PC-3 (cell line): ENCODE measurements at places on chromosomes 6 and 20.

DNA sequence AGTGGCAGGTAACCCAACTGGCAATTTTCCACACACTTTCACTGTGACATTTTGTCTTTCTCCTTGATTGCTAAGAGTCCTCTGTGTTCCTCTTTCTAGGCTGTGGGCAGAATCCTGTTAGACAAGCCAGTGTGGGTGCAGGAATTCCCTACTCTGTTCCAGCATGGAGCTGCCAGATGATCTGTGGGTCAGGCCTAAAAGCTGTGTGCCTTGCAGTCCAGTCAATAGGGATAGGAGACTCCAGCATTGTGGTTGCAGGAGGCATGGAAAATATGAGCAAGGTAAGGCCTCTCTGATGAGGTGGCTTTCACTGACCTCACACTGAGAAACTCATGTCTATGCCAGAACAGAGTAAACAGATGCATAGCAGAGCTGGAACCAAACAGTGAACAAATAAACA is 5.1 kb downstream of the ACAT2 start:
- no peak for DNase-seq

DNA sequence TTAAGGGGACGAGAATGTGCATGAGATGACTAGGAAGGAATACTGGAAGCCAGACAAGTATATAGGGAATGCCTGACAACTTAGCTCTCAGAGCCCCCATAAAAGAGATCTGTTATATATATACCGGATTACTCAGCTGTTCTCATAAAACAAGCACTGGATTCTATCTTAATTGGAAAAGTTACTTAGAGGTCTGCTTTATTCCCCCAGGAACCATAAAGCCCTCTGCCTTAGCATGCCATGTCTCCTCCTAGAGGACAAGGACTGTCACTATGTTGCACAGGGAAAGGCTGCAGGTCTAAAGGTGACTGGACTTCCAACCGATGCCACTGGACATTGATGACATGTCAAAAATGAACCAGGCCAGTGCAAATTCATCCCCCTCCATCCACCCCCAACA is 6.4 kb downstream of the EXOC2 start:
- no peak for DNase-seq

DNA sequence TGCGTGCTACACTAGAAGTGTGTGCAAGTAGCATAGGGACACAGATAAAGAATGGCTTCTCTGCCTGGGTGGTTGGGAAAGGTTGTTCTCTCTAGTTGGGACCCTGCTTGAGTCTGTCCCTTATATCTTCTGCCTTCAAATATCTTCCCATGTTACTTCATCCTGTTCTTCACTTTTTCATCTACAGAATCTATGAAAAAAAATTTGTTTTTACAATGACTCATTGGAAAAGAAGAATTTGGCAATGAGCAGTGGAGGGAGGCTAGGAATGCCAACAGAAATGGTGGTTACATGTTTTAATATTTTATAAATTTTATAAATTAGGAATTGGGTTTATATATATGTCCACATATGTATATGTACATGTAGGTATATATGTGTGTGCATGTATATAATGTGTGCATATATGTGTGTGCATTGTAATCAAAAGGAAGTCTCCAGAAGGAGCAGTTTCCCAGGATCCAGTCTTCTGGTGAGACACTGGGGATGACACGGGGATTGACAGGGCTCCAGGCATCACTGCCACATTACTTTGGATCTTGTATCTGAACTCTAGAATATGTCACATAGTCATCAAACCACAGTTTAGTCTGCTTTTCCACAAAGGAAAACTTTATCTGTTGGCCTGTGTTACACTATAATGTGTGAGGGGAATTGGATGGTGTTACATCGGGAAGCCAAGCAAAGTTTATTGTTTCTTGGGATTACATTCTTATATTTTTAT is 75.3 kb upstream of the RIPOR2 start:
- peak; percentile 65 for DNase-seq

DNA sequence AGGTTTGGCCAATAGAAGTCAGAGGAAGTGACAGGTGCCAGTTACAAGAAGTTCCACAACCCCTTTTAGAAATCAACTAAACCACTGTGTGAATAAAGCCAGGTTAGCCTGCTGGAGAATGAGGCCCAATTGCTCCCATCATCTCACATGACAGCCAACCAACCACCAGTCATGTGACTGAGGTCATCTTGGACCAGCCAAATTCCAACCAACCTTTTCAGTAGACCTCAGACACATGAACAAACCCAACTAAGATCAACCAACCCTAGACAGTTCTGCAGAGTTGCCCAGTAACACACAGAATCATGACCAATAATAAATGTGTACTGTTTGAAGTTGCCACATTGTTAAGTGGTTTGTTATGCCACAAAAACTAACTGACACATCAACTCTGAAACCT is 44.6 kb upstream of the GGTLC1 start:
- no peak for DNase-seq

- DNase-seq, result no peak
Observed at GRCh38 chr6:166167801-166168615, at the start of gene TBXT. TSS of gene TBXT (minus strand) at chr6:166167851. CDS start at chr6:166167591, 260 bp downstream.

- no peak for DNase-seq
Observed at GRCh38 chr6:128024969-128025368, 124.1 kb upstream of the THEMIS start.

DNA sequence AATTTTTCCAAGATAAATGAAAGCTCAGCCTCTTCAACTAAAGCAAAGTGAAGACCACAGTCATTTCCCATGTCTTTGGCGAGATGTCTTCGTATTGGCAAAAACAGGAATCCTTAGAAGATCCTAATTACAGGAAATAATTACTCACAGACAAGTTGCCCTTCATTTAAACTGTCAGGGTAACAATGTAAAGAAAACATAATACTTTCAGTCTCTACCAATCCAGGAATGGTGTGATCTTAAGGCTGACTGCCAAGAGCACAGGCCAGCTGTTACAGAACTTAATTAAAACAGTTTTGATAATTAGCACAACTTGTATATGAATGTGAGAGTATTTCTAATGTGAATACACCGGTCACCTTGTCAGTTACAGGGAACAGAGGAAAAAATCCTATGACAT is 292.2 kb downstream of the PACRG start:
- no peak for DNase-seq

DNA sequence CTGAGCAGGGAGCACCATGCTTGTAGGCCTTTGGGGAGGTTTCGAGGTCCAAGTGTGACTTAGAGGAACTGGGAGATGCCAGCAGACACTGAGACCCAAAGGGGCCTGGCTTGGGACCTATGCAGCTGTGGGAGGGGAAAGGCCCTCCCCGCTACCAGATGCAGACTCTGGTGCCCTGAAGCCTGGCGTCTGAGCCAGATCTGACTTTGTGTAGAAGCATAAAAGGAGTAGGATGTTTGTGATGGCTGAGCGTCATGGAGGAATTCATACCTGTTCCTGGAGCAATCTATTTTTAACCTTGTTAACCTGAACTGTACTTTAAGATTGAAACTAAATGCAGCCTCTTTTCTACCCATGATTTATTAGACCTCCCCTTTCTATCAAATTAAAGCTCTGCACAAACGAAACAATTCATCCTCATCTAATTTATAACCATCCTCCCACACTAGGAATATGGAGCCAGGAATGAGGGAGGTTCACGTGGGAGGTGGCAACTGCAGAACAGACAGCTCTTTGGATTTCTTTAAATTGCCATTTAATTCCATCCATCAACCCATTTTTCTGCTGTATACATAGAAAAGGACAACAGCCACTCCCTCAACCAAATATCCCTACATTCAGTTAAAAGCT is 172.6 kb upstream of the AGPAT4 start:
- DNase-seq, result no peak

- no peak for DNase-seq
Observed at GRCh38 chr6:29974901-29975560, 32.7 kb downstream of the HLA-A start.

DNA sequence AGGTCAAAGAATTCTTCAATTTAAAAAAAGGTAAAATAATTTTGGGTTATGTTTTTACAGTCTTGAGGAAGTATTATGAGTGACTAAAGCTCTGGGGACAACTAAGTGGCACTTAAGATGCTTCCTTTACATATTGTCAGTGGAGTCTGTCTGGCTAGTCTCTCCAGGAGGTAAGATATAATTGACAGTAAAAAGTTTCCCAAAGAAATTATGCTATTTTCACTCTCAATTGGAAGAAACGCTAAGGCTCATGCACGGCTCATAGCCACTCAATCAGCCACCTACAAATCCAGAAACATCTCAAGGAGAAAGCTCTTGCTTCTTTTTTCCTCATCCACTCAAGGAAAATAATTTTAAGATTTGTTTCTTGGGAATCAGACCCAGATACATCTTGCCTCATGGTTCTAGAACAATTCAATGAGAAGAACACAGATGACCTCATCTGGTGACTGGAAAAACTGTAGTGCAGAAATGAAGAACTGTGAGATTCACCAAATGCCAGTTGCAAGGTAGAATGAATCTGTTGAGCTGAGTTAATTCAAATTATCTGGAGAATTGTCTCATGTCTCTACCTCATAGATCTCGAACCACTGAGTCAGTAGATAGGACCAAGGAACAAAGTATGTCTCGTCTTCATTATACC is 252.9 kb downstream of the TPBG start:
- DNase-seq, result no peak

DNA sequence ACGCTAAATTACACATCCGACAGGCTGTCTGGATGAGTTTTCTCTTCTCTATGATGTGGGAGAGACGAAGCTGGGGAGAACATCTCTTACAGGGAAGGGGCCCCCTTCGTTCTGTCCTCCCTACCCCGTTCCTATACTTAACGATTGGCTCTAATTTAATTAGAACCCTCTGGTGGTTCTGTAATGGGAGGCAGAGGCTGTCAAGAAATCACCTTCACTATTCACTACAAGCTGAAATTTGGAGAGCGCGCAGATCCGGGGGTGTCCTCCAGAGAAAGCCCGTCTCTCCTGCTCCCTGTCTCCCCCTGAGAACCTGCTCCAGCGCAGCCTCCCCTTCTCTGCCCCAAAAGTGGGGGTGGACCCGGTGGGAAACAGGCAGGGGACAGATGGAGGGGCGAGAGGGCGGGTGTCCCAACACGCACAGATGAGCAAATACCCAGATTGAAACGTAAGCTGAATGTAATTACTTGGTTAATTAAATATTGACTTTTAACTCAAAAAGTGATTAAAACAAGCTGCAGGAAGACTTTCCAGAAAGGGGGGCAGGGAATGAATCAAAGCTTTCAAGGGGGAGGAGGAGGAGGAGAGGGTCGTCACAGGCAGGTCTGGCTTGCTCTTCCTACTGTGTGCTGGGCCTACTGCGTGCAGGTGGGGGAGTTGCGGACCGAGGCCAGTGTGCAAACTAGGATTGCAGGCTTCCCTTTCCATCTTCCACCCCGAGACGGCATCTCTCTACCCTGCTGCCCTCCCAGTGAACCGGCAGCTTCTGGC is 1.3 kb downstream of the SULF2 start:
- no peak for DNase-seq

DNA sequence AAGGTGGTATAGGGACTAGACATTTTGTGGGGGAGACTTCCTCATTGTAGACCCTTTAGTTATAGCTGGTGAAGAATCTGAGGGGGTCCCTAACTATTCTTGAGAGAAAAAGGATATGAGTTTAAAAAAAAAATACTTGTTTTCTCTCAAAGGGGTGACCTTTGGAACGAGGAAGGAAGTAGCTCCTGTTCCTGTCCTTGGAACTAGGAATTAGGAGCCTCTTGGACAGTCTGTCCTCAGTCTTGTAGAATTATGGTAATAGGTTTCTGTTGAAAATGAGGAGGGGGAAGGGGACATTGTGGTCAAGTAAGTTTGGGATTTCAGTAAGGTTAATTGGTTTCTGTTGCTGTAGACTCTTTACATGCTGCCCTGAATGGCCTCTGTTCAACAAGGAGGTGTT is 56.5 kb downstream of the PLEKHG1 start:
- DNase-seq, result no peak

DNA sequence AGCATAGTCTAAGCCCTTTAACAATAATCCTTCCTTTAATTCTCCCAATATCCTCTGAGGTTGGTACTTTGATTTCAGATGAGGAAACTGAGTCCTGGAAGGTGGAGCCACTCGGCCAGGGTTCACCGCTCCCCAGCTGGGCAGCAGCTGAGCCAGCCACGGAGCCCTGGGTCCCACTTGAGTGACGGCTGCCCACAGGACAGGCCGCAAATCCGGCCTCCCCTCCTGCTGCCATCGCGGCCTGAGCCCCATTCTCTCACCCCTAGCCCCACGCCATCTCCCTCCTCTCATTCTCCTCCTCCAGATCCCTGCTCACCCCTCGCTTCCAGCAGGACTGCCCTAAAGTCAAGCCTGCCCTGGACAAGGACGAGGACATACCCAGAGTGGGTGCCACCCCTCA is 41.4 kb downstream of the AGPAT4 start:
- no peak for DNase-seq

GRCh38 chr6:155084431-155085123 is 89.5 kb downstream of the TIAM2 start:
- DNase-seq, result peak; percentile 37
